ENCODE measurements at places on chromosomes 13 and 19.

DNA sequence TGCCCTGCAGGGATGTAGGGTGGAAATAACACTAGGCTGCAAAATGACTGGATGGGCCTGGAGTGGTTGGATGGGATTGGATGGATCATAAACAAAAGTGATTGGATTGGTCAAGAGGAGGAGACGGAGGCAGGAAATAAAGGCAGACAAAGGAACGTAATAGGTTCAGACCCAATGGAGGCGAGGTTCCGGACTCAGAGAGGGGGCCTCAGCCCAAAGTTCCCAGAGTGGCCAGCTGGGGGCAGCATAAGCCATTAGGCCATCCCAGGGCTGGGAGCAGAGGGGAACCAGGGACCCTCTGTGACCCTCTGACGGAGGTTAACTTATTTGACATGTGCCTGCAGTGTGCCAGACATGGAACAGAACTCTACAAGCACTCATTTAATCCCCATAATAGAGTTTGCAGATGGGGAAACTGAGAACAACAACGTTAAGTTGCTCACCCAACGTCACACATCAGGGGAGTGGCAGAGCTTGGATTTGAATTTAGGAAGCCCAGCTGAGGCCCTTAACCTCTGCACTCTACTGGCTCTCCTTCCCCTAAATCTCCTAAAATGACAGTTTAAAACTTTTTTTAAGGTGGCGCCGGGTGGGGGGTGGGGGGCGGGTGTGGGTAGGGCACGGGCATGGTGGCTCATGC lies 15.3 kb upstream of the MAP1S start:
- peak; percentile 35 for DNase-seq

DNA sequence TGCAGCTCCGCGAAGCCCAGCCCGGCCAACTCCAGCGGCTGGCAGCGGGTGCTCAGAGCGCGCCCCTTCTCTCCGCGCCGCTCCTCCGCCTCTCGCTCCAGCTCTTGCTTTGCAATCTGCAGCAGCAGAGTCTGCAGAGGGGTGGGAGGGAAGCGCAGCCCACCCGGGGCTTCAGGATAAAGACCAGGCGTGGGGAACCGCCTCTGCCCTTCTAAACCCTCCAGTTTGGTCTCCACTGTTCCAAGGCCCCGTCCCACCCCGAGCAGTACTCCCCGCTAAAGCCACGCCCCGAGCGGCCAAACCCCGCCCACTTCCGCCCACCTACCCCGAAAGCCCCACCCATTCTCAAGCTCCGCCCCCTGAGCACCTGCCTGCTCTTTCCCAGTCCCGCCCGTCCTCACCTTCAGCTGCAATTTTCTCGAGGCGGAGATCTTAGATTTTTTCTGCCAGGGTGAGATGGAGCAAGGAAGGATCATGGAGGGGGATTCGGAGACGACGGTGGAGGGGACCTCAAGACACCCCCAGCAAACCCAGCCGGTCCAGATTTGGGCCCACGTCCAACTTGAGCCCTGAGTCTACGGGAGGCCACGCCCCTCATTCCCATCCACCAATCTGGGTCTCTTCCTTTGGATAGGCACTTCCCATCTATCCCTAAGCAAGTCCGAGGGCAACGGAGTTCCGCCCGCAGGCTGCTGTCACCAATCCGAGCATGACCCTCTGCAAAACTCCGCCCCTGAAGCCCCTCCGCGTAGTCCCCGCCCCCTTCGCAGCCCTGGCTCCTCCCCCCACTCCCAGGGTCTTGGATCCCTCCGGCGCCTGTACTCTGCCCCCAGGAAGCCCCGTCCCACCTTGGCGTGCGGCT lies 1.1 kb downstream of the TNNI3 start:
- DNase-seq, result no peak

GRCh38 chr13:35389535-35389934 lies 87.0 kb downstream of the MAB21L1 start:
- no peak for DNase-seq

DNA sequence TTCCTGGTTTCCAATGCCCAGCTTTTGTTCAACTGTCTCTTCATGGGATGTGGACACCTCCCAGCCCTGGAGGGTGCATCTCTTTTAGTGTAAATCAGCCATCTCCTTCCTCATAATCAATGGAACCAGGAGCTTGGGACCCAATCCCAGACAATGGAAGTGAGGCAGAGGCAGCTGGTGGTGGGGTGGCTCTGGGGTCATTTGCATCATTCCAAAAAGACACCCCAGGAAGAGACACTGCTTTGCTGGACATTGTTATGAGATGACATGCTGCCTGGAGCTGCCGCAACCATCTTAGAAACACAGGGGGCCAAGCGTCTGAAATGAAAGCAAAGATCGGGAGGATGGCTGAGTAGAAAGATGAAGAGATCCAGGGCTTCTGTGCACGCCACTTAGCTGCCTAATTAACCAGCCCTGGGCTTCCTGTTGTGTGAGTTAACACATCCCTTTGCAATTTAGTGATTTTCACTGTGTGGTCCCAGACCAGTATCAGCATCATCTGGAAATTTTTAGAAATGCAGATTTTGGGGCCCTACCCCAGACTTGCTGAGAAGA lies 36.1 kb downstream of the IRS2 start:
- no peak for DNase-seq

DNA sequence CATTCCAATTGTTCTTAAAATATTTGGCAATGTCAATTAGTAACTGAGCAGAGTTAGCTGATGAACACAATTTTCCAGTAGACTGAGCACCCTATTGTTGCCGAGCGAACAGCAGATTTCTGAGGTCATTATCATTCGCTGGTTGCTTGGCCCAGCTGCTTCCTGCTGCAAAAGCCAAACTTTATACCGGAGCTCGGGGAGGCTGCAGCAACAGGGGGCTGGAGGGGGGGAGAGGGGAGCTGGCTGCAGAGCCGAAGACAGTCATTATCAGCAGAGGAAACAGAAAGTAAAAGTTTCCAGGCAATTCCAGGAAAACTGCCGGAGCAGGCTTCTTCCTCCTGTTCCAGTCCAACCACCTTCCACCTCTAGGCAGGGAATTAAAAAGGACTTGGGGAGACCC lies 77.9 kb downstream of the ZNF536 start:
- peak; percentile 70 for DNase-seq

DNA sequence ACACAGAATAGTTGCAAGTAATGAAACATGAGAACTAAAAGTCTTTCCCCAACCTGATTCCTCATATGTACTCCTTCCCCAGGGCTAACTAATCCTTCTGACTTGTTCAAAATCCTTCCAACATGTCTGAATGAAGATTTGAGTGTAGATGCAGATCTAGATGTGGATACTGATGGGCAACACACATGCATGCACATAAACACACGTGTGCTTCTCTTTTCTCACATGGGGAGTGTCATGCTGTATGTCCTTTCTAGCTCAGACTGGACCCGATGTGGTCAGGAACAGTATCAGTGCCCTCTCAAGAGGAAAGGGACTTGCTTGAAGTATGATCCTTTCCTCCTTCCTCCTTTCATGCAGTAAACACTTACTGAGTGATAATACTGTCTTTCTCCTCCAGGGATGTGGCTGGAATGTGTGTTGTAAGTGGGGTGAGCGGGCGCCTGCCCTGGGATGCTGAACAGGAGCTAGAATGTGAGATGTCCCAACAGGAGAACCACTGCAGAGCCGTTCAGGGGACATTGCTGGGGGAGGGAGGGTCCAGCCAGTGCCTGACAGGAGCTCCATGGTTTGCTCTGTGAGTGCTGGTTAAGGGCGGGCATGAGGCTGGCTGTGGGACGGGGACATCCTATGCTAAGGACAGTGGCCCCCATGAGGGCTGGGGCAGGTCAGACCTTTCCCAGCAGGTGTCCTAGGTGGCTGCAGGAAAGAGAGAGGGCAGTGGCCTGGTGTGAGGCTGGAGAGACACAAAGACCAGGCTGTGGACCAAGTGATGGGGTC lies 146.9 kb downstream of the TEX29 start:
- no peak for DNase-seq

GRCh38 chr13:108835083-108835482 lies 205.7 kb downstream of the MYO16 start:
- DNase-seq, result no peak

DNA sequence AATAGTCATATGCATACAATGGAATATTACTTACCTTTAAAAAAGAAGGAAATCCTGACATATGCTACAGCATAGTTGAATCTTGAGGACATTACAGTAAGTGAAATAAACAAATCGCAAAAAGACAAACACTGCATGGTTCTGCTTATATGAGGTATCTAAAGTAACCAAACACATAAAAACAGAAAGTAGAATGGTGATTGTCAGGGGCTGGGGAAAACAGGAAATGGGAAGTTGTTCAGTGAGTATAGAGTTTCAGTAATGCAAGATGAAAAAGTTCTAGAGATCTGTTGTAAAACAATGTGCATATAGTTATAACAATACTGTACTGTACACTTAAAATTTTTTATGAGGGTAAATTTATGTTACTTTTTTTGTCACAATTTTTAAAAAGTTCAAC lies 219.4 kb downstream of the KLF5 start:
- no peak for DNase-seq

- DNase-seq, result no peak
These were observed 72.7 kb downstream of the KATNAL1 start for GRCh38 chr13:30234619-30235162.

GRCh38 chr13:102945886-102946285 lies 100.1 kb downstream of the ERCC5 start:
- DNase-seq, result no peak

- no peak for DNase-seq
These were observed 409.8 kb upstream of the KLHL1 start for GRCh38 chr13:70518081-70518480.

DNA sequence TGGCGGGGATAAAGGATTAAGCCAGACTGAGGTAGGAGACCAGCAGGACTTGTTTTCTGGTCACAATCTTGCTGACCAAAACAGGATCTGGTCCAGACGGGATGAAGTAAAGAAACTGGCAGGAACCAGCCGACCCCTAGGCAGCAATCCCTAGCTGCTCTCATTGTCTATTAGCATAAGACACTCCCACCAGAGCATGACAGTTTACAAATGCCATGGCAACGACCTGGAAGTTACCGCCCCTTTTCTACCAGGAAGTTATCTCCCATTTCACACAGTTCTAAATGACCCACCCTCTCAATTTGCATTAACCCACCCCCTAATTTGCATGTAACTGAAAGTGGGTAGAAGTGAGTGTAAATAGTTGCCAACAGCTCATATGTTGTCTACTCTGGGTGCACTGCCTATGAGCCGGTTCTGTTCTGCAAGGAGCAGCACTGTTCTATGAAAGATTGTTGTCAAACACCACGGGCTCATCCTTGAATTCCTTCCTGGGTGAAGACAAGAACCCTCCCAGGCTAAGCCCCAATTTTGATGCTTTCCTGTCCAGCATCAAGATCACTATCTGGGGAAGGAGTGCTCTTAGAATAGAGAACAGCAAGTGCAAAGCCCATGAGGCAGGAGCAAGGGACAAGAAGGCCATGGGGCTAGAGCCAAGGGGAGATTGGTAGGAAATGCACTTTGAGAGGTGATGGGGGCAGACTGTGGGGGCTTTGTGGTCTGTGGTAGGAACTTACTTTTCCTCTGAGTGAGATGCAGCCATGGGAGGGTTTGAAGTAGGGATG lies 13.9 kb upstream of the FBXO27 start:
- no peak for DNase-seq

DNA sequence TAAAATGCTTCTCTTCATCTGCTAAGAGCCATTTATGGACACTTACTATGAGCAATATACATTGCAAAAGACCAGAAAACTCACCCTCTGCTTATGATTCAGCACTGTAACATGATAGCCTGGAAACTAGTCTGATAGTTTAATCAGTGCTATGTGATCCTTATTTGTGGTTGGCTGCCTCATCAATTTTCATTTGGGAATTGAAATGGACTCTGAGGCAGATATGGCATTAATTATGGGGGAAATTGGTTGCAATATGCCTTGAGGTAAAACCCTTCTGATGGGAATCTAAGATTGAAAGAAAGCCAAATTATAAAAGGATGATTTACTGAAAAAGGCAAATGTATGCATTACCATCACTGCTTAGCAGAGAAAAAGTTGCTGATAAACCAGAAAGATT lies 33.5 kb downstream of the FAM216B start:
- peak; percentile 78 for DNase-seq

DNA sequence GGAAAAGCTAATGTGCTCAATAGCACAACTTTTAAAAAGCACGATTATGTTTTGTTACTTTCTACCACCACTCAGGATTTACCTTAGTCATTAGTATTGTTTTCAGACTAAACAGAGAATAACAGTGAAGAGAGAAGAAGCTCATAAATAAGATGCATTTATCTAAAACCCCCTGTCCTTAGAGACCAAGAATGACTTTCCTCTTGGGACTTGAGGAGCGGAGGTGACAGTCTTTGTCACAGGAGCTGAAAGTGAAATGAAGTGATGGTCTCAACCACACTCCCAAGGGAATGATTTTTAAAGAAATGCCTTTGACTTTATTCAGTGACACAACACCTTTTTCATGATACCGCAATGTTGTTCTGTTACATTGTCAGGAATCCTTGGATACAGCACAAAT lies 190.6 kb upstream of the NBEA start:
- DNase-seq, result no peak

All from AG10803 (cell line).